ENCODE measurements at places on chromosomes 5 and 9.

- no peak for DNase-seq
Observed at GRCh38 chr5:15787681-15788080, 287.7 kb downstream of the FBXL7 start.

DNA sequence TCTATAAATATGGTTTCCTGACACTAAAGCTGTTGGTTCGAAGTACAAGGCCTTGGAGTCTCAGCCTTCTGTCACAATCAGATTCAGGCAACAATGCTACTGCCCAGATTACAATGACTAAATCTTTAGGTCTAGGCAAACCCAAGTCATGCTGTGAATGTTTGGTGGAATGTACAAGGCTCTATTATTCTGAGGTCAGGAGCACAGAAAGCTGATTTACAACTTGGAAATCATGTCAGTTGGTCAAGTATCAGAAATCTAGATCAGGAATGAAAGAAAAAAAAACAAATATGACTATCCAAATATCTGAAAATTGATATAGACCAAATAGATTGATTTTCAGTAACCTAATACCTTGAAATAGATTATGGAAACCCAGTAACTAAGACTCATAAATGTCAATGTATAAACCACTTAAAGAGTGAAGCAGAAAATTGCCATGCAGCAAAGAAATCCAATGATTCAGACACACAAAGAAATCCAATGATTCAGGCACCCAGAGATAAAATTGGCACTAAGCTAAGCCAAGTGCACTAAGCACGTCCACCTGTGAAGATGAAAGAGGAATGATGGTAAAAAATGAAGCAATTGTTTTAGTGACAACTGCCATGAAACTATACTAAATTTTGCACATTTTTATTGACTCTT, 588.0 kb upstream of the TUSC1 start:
- no peak for DNase-seq

DNA sequence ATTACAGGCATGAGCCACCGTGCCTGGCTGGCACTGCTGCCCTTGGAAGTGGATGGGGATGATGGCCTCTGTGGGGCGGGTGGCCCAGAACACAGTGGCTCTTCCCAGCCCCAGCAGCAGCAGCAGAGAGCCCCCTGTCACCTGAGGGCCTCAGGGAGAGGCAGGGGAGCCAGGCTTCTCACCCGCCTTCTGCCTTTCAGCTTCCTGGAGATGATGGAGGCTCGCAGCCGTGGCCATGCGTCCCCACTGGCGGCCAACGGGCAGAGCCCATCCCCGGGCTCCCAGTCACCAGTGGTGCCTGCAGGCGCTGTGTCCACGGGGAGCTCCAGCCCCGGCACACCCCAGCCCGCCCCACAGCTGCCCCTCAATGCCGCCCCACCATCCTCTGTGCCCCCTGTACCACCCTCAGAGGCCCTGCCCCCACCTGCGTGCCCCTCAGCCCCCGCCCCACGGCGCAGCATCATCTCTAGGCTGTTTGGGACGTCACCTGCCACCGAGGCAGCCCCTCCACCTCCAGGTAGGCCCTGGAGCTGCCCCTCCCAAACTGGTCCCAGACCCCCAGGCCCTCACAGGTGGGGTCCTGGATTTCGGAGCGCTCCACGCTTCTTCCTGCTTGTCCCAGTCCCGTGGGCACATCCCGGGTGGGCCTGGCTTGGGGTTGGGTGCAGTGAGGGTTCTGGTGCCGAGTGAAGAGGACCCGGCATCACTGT, 5.0 kb upstream of the AJM1 start:
- no peak for DNase-seq

GRCh38 chr5:6753851-6754250, 40.6 kb downstream of the TENT4A start:
- DNase-seq, result no peak

GRCh38 chr5:96605144-96605837, 56.9 kb upstream of the CAST start:
- DNase-seq, result no peak

Measured in stimulated activated CD8-positive, alpha-beta memory T cell treated with anti-CD3 and anti-CD28 coated beads, Interleukin-12 subunit alpha, Interleukin-12 subunit beta, amount 100 ng/mL, for 4 hours (primary cell).